ENCODE measurements at places on chromosomes 7 and 10. TPM values are rescaled to one million over a fixed set of nuclear protein-coding genes. Genes with fewer than 3 reads are reported as not detected.

Gene TMEM229A
- total RNA-seq: 2.1 TPM

Gene DNAH11
- total RNA-seq: 0.80 TPM

- no peak for DNase-seq
- H3K27ac ChIP-seq: no peak overlapping the region
- no peak overlapping the region for H3K4me3 ChIP-seq
- H3K36me3 ChIP-seq: no peaks in the 10 kb centered on the region
- H3K4me1 ChIP-seq: no peaks in the 10 kb centered on the region
These were observed 43.2 kb upstream of the NRP1 start for GRCh38 chr10:33377658-33378025.

DNA sequence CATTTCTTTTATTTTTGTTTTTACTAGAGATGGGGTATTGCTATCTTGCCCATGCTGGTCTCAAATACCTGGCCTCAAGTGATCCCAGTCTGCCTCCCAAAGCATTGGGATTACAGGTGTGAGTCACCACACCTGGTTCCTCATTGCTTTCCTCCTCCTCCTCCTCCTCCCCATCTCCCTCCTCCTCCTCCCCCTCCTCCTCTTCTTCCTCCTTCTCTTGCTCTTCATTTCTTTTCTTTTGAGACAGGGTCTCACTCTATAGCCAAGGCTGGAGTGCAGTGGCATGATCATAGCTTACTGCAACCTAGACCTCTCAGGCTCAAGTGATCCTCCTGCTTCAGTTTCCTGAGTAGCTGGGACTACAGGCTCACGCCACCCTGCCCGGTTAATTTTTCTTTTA, 22.2 kb downstream of the LRRC20 start:
- no peak for DNase-seq
- peaks cover 2% of the 10 kb centered on the region for H3K4me1 ChIP-seq
- H3K4me3 ChIP-seq: no peak overlapping the region
- H3K36me3 ChIP-seq: no peaks in the 10 kb centered on the region

GRCh38 chr10:118865998-118866693, 111.4 kb upstream of the CACUL1 start:
- H3K36me3 ChIP-seq: no peaks in the 10 kb centered on the region
- H3K4me1 ChIP-seq: no peaks in the 10 kb centered on the region
- no peak for DNase-seq
- H3K27me3 ChIP-seq: no peaks in the 10 kb centered on the region
- H3K4me3 ChIP-seq: no peak overlapping the region
- H3K27ac ChIP-seq: no peak overlapping the region

DNA sequence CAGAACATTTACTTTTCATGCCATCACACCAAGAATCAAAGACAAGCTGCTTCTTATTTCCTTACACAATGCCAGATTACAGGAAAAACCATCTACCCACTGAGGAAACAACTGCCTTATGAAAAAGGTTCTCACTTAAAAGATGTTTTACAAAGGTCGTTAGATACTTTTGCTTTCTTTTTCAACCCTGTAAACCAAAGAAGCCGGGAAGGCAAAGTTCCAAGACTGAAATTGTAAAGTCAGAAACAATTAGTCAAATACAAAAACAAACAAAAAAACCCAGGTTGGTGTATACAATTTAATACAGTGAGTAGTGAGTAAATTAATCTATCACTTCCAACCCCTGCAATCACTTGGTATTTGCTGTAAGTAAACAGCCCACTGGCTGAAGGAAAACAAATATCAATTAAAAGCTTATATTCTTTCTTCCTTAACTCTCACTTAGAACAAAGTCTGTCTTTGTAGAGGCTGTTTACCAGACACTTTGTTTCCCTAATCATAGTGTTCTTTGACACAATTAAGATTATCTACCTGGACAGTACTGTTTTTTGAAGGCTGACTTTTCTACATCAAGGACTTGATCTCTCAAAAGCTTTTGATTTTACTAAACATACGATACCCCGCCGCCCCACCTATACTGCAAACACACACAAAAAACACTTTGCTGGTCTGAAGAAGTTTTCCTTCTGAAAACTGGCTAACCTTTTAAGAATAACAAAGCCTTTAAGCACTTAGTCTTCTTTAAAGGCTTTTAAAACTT, 18.1 kb downstream of the ERLIN1 start:
- no peak overlapping the region for H3K4me3 ChIP-seq
- H3K4me1 ChIP-seq: peaks cover 4% of the 10 kb centered on the region
- H3K27ac ChIP-seq: no peak overlapping the region
- no peak for DNase-seq

DNA sequence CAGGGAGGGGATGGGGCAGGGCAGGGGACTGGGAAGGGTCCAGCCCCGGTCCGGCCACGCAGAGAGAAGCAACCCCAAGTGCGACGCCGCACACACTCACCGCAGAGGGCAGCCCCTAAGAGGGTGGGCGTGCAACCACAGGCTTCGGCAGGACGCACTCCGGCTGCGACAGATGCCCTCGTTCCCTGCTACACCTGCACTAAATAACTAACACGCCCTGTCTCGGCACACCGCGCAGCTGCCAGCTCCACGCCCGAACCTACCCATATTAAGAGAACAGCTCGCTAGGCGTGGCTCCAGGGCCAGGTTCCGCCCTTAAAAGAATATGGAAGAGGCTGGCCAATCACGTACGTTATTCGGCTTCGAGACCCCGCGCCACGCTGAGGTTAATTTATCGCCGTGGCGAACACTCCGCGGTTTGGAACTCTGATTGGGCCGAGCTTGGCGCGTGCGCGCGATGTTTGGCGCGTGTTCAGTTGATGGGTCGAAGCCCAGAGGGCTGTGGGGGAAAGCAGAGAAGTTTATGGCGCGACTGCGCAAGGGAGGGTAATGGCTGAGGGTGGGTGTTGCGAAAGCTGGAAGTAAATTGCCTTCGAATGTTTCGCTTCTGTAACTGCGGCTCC, 91.1 kb downstream of the OR13A1 start:
- H3K4me3 ChIP-seq: no peak overlapping the region
- H3K27me3 ChIP-seq: peaks cover 12% of the 10 kb centered on the region
- no peak overlapping the region for H3K27ac ChIP-seq
- no peaks in the 10 kb centered on the region for H3K4me1 ChIP-seq
- H3K36me3 ChIP-seq: no peaks in the 10 kb centered on the region

Measured in endodermal cell (in vitro differentiated cells).